Activated CD8-positive, alpha-beta memory T cell treated with anti-CD3 and anti-CD28 coated beads for 24 hours (primary cell): ENCODE measurements at places on chromosomes 11 and 22.

- DNase-seq, result peak; percentile 24
These were observed 99.2 kb upstream of the FGF3 start for GRCh38 chr11:69918231-69918937.

DNA sequence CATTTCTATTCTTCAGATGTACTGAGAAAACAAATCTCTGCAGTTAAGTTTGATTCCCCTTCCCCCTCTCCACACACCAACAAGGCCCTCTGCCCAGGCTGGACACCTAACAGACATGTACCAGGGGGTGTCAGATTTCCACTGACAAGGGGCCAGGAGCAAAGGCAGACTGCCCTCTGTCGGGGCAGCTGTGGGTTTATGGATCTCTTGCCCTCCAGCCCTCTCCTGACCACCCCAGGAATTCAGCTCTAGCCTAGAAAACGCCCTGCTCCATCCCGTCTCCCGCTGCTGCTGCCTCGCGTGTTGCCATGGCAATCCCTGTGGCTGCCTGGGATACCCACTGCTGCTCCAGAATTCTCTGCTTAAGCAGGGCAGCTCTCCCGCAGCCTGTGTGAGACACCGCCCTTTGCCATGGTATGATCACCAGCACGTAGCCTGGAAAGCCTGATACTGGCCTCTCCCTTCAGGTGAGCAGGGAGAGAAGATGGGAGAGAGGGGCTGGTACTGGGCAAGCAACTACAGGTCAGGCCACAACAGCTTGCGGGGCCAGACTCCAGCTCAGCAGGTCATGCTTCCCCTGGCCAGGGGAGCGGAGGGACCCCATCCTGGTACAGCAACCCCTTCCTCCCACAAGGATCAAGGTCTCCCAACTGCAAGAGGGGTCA is 41.6 kb downstream of the BUD13 start:
- DNase-seq, result no peak

DNA sequence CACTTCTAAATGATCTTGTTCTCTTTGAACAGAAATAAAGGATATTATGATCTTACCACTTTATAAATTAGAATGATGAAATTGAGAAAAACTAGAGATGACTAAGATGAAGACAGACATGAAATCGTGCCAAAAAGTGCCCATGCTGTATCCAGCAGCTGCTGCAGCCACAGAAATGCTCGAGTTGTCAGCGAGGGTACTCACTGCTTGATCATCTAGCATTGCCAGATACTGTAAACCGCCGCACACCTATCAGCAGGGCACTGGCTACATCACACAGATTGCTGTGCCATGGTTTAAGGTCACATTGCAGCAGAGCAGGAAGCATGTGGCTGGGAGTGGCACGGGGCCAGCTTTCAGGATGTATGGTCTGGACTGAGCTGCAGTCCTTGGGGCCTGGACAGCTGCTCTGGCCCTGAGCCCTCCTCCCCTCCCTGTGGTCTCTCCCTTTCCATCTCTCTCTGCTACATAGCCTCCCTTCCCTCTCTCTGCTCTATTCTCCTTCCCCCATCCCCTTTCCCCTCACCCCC is 51.0 kb upstream of the SEPTIN5 start:
- no peak for DNase-seq

DNA sequence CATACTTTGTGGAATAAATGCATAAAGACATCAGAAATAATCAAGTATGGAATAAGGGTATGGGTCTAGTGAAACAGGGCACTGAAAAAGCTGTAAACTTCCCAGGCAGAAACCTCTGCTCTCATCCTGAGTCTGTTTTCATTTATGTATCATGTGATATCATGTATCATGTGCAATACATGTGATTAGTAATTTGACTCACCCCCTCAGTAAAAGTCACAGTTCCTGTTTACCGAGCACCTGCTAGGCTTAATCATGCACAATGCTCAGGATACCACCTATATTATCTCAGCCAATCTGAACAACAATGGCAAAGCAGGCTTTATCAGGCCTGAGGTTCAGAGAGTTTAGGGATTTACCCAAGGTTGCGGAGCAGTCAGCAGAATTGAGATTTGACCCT is 250.6 kb upstream of the TENM4 start:
- no peak for DNase-seq

GRCh38 chr11:110376711-110377324 is 52.9 kb upstream of the FDX1 start:
- DNase-seq, result no peak

- no peak for DNase-seq
These were observed 351.0 kb upstream of the B3GAT1 start for GRCh38 chr11:134763030-134763388.

- no peak for DNase-seq
These were observed 15.4 kb downstream of the BMAL1 start for GRCh38 chr11:13292970-13293369.
